ENCODE measurements at places on chromosomes 5 and 9. TPM values are rescaled to one million over a fixed set of nuclear protein-coding genes. Genes with fewer than 3 reads are reported as not detected.

Gene LCN10
- total RNA-seq: 3.1 TPM

Gene FAM174A
- total RNA-seq: 18.8 TPM

Gene ITGA1
- 169 TPM for total RNA-seq

Gene PCDHGA1
- total RNA-seq: 0.41 TPM

Gene PHF24
- total RNA-seq: 0.27 TPM

Gene ZCCHC9
- total RNA-seq: 4.9 TPM

Gene IL31RA
- 1.1 TPM for total RNA-seq

Gene USP20
- 51.2 TPM for total RNA-seq

Gene PCDHGA10
- total RNA-seq: 11.1 TPM

Gene PCDHB8
- total RNA-seq: 1.7 TPM

Gene PRKACG
- not detected for total RNA-seq
